ENCODE measurements at places on chromosomes 13 and 19.

- DNase-seq: no peak
Measured at GRCh38 chr13:99085808-99086266, 108.0 kb upstream of the DOCK9 start.

DNA sequence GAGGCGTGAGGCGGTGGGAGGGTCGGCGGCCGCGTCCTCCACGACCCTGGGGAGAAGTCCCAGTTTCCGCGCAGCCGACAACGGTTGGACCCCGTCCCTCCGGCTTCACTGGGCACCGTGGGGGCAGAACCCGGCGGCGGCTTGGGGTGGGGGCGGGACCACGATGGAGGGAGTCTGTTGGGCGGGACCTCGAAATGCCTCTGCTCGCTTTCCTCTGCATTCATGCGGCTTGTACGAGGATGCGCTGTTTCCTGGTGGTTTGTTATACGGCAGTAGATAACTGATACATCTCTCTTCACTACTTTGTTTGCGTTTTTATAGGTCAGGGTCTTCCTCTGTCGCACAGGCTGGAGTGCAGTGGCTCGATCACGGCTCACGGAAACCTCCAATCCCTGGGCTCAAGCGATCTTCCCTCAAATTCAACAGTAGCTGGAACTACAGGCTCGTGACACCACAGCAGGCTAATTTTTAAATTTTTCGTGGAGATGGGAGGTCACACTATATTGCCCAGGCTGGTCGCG is 24.6 kb upstream of the ZNF846 start:
- DNase-seq: peak; percentile 44

DNA sequence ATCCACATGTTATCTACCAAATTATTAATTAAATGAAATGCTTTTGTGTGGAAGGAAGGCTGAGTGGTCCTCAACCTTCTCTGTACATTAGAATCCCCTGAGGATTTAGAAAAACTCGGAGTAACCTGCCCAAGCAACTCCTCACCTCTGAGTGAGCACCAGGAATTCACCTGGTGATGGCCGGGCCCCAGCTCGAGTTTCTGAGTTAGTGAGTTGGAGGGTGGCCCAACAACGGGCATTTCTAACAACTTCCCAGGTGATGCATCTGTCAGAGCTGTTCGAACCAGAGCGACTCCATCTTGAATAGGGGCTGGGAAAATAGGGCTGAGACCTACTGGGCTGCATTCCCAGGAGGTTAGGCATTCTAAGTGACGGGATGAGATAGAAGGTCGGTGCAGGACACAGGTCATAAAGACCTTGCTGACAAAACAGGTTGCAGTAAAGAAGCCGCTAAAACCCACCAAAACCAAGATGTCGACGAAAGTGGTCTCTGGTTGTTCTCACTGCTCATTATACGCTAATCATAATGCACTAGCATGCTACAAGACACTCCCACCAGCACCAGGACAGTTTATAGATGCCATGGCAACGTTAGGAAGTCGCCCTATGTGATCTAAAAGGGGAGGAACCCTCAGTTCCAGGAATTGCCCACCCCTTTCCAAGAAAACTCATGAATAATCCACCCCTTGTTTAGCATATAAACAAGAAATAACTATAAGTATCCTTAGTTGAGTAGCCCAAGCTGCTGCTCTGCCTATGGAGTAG is 44.2 kb upstream of the SHISA2 start:
- no peak for DNase-seq

DNA sequence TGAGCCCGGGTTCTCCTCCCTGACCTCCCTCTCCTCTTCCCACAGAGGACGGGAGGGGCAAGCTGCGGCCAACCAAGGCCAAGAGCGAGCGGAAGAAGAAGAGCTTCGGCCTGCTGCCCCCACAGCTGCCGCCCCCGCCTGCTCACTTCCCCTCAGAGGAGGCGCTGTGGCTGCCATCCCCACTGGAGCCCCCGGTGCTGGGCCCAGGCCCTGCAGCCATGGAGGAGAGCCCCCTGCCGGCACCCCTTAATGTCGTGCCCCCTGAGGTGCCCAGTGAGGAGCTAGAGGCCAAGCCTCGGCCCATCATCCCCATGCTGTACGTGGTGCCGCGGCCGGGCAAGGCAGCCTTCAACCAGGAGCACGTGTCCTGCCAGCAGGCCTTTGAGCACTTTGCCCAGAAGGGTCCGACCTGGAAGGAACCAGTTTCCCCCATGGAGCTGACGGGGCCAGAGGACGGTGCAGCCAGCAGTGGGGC is 162.2 kb downstream of the KDM4B start:
- DNase-seq: no peak

DNA sequence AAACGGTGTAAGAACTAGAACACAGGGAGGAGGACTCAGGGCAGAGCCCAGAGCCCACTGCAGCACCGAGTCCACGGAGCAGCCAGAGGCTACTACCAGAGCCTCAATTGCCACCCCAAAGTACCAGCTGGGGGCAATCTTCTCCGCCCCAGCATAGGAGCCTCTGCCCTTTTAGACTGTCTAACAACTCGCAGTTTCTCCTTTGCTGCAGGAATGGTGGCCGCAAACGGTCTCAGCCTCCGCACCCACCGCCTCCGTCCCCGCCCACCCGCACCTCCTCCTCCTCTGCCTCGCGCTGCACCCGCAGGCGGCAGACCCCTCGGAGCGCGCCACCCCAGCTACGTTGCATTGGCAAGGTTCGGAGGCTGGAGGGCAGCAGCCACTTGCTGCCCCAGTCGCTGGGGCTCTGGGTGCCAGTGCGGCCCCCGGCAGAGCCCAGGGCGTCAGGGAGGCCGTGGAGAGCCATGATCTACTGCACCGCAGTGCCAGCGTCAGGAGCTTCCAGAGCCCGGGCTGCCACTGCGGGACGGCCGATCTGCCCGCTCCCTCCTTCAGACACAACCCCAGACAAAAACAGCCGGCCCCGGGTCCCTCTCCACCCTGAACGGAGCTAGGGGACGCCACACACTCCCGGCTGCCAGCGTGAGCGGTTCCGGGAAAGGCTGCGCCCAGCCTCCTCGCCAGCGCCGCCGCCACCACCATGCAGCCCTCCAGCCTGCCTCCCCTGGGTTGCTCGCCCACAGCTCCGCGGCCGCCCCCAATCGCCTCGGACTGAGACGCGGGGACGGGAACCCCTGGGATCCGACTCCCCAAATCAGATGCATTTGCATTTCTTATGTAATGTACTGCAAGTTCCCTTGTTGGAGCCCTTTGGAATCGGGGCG is 1.8 kb downstream of the FGF14 start:
- DNase-seq: peak; percentile 38

DNA sequence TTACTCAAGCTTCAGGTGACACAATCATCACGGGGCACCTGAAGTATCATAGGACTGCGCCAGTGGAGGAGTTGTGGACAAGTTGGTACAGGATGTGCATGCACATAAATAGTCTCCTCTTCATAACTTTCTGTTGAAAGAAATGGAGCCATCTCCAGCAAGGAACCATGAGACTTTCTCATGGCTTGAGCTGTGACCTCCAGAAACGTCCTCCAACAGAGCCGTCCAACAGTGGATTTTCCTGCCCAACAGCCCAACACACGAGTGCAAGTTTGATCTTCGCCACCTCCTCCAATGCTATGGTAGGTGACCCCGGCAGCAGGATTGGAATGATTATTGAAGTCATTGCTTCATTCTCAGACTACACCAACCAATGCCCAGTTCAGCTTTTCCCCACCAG is 105.1 kb upstream of the ZNF507 start:
- no peak for DNase-seq

DNA sequence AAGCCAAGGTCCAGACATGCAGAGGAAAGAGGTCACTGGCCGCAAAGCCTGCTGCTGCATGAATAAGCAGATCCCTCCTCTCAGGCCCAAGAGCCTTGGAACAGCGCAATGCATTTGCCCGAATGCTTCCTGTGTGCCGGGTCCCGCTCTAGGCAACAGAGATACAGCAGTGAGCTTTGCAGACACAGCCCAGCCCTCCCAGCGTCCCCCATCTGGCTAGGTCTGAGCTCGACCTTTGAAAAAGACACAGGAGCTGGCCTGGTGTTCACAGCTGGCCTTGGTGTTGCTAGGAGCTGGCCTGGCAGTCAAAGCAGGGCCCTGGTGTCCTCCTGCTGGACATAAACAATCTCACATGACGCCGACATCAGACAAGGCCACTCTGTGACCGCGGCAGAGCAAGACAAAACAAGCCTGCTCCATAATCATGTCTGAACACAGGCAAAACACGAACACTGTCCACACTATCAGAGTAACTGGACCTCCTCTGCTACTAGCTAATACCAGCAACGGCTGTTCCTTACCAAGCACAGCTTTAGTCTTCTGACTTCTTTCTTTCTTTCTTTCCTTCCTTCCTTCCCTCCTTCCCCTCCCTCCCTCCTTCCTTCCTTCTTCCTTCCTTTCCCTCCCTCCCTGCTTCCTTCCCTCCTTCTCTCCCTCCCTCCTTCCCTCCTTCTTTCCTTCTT is 5.7 kb upstream of the PEX11G start:
- DNase-seq: peak; percentile 44

DNA sequence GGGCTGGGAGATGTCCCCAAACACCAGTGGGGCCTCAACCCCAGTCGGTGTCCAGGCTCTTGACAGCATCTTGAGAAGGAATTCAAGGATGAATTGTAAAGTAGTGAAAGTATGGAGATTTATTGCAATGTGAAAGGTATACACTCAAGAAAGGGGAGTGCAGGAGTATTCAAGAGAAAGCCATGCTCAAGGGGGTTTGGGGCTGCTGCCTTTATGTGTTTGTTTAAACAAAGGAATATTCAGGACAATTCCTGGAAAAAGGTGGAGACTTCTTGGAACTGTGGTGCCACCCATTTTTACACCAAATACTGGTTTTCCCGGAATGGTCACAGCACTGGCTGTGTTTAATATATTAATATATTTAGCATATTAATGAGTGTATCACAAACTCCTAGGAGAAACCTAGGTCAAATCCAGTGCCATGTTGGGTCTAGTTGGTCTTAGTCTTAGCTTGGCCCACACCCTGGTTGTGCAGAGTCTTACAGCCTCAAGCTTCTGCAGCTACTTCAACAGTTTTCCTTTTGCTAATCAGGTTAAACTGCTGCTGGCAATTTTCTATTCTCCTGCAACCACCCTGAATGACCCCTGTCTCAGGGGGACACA is 138.5 kb upstream of the TMTC4 start:
- DNase-seq: no peak

GRCh38 chr13:76019421-76020044 is 383.4 kb downstream of the LMO7 start:
- DNase-seq: peak; percentile 35

DNA sequence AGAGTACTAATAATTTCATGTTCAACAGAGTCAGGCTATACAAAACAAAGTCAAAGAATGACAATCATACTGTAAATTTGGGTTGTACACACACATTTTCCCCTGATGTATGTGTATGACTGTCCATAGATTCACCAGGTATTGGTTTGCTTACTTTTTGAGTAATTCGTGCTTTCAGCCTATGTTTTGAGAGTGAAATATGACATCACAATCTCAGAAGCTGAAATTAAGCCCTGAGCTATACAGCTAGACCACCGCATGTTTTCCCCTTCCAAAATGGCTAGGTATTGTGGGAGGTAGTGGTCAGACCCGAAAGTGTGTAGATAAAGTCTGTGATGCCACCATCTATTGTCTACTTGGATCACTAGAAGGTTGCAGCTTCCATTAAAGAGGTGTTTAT is 102.8 kb downstream of the KATNAL1 start:
- no peak for DNase-seq

DNA sequence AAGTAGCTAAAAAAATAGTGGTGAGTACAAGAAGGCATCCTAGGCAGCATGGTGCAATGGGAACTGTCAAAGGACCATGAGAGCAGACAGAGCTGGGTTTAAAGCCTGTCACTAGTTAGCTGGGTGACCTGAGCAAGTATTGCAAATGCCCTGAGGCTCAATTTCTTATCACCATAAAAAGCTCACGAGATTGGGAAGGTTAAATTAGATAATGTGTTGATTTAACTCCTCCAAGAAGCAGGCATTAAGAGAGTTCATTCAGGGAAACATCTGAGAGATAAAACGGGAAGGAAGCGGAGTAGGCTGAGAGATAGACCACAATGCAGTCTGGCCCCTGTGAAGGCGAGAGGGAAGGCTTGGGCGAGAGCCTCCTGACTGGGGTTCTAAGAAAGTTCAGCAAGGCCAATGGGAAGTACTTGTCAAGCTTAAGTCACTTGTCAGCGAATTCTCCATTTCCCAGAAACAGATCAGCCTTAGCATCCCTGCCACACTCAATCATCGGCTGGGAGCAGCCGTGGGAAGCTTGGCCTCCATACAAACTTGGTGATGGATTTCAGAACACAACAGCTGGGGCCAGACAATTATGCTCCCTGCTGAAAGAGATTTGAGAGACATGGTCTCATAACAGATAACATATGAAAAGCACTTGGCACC is 105.5 kb downstream of the POU4F1 start:
- DNase-seq: no peak

Measured in amygdala (tissue), 56 donors.